ENCODE measurements at places on chromosomes 1 and 21.
A peak's percentile ranks its signal among the peaks of the same experiment; 100 is the strongest.

DNA sequence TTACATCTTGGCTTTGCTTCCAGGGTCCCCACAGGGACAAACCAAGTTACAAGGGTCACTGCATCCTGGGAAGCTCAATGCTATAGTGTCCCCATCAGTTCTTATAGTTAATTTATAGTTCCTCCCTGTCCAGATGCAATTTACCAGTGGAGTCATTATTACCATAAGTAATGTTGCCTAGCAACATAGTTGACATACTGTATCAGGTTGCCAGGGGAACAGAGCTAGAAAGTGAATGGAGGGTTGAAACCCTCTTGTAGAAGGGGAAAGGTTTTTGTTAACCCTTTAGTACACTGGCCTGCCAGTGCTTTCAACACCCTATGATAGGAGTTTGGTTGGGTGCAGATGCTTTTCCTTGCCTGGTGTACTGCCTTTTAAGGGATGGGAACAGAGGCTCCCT lies 34.3 kb upstream of the TTC4 start:
- H3K4me1 ChIP-seq = no peaks in the 10 kb centered on the region
- no peaks in the 10 kb centered on the region for H3K36me3 ChIP-seq
- H3K27ac ChIP-seq = no peak overlapping the region
- H3K27me3 ChIP-seq = no peaks in the 10 kb centered on the region
- no peak for DNase-seq

DNA sequence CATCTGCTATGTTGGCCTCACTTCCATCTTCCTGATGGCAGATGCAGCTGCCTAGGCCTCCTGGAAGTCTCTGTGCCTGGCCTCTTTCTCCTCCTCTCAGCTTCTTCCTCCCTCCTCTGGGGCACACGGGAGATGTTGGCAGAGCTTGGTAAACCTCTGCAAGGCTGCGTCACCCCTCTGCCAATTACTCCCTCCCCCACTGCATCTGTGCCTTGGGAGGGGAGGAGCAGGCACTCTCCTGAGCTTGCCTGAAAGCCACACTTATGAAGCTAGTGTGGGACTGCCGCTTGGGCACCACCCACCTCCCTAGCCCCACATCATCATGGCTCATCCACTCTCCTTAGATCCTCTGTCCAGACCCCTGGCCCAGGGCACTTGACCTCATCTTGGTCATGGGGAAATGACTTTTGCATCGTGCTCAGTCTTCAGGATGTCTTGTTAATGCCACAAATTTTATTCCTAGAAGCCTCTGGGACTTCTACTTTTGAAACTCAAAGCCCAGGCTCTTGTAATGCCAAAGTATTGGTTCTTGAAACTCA lies 7.3 kb upstream of the TMEM51 start:
- H3K4me3 ChIP-seq = no peak overlapping the region
- H3K4me1 ChIP-seq = peaks cover 2% of the 10 kb centered on the region
- no peaks in the 10 kb centered on the region for H3K27me3 ChIP-seq

- DNase-seq = peak; percentile 55
- H3K36me3 ChIP-seq = peaks cover 41% of the 10 kb centered on the region
- H3K4me3 ChIP-seq = no peak overlapping the region
- H3K27me3 ChIP-seq = no peaks in the 10 kb centered on the region
- H3K4me1 ChIP-seq = peaks cover 7% of the 10 kb centered on the region
Observed at GRCh38 chr1:208047476-208047934, 136.6 kb upstream of the CD34 start.

- no peak overlapping the region for H3K27ac ChIP-seq
- H3K27me3 ChIP-seq = no peaks in the 10 kb centered on the region
- no peaks in the 10 kb centered on the region for H3K36me3 ChIP-seq
Observed at GRCh38 chr1:163914785-163915413, 593.1 kb downstream of the NUF2 start.

DNA sequence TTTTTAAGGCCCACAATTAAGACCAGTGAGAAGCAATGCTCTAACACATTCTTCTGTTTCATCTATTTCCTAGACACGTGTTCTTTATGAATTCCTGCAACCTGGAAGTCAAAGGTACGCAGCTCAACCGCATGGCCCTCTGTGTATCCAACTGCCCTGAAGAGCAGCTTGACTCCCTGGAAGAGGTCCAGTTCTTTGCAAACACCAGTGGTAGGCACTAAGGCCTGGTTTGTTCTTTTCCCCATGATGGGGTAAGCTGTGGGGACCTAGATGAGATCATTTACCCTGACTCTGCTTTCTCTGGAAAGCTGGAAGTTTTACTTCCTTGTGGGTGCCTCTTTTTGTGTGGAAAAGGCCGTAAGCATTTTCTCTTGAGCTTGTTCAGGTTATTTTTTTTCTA lies 7.3 kb downstream of the SLC44A3 start:
- no peaks in the 10 kb centered on the region for H3K4me1 ChIP-seq
- no peak overlapping the region for H3K27ac ChIP-seq
- no peaks in the 10 kb centered on the region for H3K36me3 ChIP-seq
- no peaks in the 10 kb centered on the region for H3K27me3 ChIP-seq
- DNase-seq = no peak

- no peak overlapping the region for H3K4me3 ChIP-seq
- no peaks in the 10 kb centered on the region for H3K36me3 ChIP-seq
- H3K27ac ChIP-seq = no peak overlapping the region
- no peaks in the 10 kb centered on the region for H3K4me1 ChIP-seq
Observed at GRCh38 chr1:118118469-118118868, 66.6 kb downstream of the SPAG17 start.

DNA sequence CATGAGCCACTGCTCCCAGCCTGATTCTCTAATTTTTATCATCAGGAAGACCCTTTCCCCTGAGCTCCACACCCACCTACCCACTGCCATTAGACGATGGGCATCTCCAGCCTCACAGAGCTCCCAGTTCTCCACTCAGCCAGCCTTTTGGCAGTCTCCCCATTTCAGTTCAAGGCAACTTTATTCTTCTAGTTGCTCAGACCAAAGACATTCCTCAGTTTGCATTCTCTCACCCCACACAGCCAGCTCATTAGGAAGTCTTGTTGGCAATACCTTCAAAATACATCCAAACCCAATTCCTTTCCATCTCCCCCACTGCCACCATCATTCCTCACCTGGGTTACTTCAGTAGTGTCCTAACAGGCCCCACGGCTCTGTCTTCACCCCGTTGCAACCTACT lies 53.4 kb upstream of the COX20 start:
- no peak overlapping the region for H3K27ac ChIP-seq
- no peak for DNase-seq
- no peak overlapping the region for H3K4me3 ChIP-seq
- H3K36me3 ChIP-seq = no peaks in the 10 kb centered on the region

DNA sequence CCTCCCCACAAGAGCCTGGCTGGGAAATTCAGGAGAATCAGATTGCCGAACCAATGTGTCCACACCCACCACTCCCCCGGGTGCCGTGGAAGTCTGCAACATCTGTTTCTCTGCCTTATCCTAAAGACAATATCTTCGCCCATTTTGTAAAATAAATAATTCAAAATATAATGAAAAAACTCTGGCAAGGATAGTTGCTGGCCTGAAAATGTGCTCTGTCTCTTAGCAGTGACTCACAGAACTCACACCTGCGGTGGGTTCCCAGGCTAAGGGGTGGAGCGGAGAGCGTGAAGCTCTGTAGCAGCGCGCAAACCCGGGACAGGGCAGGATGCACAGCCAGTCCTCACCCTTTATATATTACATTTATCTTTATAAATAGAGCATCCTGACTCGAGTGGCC lies 99.9 kb downstream of the COLGALT2 start:
- no peaks in the 10 kb centered on the region for H3K4me1 ChIP-seq
- no peaks in the 10 kb centered on the region for H3K27me3 ChIP-seq
- no peak for DNase-seq
- no peak overlapping the region for H3K27ac ChIP-seq
- H3K36me3 ChIP-seq = no peaks in the 10 kb centered on the region

DNA sequence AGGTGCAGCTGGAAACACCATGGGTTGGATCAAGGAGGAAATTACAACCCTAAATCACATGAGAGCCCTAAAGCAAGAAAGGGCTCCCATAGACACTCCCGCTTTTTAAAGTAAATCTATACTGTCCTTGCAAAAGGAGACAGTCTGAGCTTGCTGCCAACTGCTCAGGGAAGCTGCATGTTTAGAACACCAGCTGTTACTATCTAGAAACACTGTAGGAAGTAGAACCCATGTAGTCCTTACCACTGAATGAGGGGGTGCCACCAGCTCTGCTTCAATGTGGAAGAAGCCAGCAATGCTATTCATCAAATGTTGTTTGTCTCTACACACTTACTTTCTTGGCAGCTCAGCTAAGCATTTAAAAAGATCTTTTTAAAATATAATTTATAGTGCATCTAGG lies 79.8 kb downstream of the PIGK start:
- no peaks in the 10 kb centered on the region for H3K4me1 ChIP-seq
- no peak overlapping the region for H3K27ac ChIP-seq
- no peak overlapping the region for H3K4me3 ChIP-seq
- no peaks in the 10 kb centered on the region for H3K27me3 ChIP-seq

- DNase-seq = no peak
- H3K27me3 ChIP-seq = no peaks in the 10 kb centered on the region
- H3K4me3 ChIP-seq = no peak overlapping the region
- peaks cover 69% of the 10 kb centered on the region for H3K36me3 ChIP-seq
- no peaks in the 10 kb centered on the region for H3K4me1 ChIP-seq
Observed at GRCh38 chr21:43693981-43694380, 24.9 kb upstream of the PDXK start.

DNA sequence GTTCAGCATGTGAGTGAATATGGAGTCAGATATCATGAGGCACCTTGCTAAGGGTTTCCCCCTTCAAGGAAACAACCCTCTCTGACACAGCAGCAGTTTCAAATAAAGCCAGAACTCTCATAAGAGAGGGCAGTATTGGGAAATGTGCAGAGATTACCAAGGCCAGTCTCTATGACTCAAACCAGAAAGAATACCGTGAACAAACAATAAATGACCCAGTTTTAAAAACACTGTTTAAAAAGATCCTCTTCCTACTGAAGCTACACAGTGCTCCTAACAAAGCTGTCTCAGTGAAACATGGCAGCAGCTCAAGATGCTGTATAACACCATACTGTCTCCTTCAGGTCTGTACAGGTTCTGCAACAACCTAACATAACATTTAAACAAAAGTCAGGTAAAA lies 102.6 kb downstream of the KIAA0319L start:
- no peaks in the 10 kb centered on the region for H3K27me3 ChIP-seq
- peaks cover 9% of the 10 kb centered on the region for H3K4me1 ChIP-seq
- no peak overlapping the region for H3K27ac ChIP-seq
- H3K4me3 ChIP-seq = no peak overlapping the region

GRCh38 chr1:111737216-111738132 lies 1.7 kb downstream of the INKA2 start:
- H3K36me3 ChIP-seq = no peaks in the 10 kb centered on the region
- DNase-seq = no peak
- H3K4me1 ChIP-seq = no peaks in the 10 kb centered on the region

DNA sequence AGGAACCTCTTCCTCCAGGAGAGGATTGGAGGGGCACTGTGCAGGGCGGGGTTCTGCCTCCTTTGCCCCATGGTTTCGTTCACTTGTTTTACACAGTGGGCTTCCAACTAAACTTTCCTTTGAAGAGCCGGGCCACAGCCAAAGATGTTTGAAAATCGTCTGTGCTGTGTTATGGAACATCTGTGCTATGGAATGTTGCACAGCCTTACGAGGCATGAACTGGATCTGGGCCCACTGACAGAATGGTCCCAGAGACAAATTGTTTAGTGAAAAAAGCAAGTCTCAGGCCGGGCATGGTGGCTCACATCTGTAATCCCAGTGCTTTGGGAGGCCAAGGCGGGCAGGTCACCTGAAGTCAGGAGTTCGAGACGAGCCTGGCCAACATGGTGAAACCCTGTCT lies 12.6 kb upstream of the MEF2D start:
- no peaks in the 10 kb centered on the region for H3K36me3 ChIP-seq
- H3K4me3 ChIP-seq = no peak overlapping the region
- H3K27ac ChIP-seq = no peak overlapping the region
- no peaks in the 10 kb centered on the region for H3K27me3 ChIP-seq
- DNase-seq = no peak

- peaks cover 4% of the 10 kb centered on the region for H3K4me1 ChIP-seq
- H3K36me3 ChIP-seq = no peaks in the 10 kb centered on the region
- H3K4me3 ChIP-seq = no peak overlapping the region
- H3K27me3 ChIP-seq = no peaks in the 10 kb centered on the region
- DNase-seq = no peak
- no peak overlapping the region for H3K27ac ChIP-seq
Observed at GRCh38 chr1:82273816-82274215, 473.1 kb downstream of the ADGRL2 start.

DNA sequence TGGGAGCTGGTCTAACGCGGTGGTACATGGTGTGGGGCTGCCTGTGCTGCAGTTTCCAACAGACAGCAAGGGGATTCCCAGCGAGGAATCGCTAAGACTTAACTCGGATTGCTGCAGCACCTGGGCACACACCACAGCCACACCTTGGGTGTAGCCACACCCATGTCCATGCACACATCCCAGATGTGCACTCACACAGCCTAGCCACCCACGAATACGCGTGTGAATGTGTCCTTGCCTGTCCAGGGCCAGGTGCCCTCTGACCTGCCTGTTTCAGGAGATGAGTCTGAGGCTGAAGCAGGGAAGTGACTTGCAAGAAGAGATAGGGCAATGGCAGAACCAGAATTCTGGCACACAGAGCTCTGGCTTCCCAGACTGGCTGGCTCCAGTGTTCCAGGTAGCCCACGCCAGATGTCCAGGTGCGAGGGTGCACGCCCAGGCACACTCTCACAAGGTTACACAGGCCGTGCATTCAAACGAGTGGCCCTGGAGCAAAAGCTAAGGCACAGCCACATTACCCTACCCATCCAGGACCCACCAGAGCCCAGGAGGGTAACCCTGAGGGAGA lies 272.7 kb downstream of the TRABD2B start:
- H3K27ac ChIP-seq = no peak overlapping the region
- H3K4me3 ChIP-seq = peak overlapping the region; percentile 13
- peaks cover 15% of the 10 kb centered on the region for H3K4me1 ChIP-seq
- H3K36me3 ChIP-seq = no peaks in the 10 kb centered on the region

DNA sequence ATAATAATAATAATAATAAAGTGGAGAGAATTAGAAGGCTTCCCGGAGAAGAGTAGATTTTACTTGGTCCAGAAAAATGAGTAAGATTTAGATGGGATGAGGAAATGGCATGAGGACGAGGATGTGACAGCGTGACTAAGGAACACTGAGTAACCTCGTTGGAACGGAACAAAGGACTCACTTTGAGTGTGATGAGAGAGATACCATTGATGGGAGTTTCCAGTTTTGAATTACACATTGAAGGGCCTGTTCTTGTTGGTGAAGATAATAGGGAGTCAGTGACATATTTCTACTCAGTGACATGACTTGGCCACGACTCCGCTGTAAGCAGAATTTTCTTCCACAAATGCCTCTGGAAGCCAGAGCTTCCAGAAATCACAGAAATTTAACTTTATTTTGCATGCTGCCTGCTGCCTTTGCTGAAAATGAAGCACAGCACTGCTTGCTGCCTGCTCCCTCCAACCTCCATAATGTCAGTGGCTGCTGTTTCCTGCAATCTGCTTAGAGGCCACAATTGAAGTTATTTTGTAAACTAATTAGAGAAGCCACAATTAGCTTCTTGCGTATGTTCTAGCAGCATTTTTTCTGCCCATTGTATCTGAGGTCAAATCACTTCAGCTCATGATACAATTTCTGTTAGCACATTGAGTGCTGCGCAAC lies 33.7 kb upstream of the FBXO28 start:
- no peak for DNase-seq
- H3K27me3 ChIP-seq = no peaks in the 10 kb centered on the region
- no peak overlapping the region for H3K27ac ChIP-seq
- H3K4me3 ChIP-seq = no peak overlapping the region
- H3K36me3 ChIP-seq = no peaks in the 10 kb centered on the region
